Activated effector memory CD4-positive, alpha-beta T cell treated with anti-CD3 and anti-CD28 coated beads, Interleukin-2, amount 50 U/mL, for 16 hours (primary cell): ENCODE measurements at places on chromosomes 6 and 20.

GRCh38 chr20:25668446-25668845, 28.2 kb downstream of the ZNF337 start:
- DNase-seq, result no peak

- DNase-seq, result peak; percentile 45
These were observed 21.4 kb downstream of the SLC12A5 start for GRCh38 chr20:46050444-46050843.

DNA sequence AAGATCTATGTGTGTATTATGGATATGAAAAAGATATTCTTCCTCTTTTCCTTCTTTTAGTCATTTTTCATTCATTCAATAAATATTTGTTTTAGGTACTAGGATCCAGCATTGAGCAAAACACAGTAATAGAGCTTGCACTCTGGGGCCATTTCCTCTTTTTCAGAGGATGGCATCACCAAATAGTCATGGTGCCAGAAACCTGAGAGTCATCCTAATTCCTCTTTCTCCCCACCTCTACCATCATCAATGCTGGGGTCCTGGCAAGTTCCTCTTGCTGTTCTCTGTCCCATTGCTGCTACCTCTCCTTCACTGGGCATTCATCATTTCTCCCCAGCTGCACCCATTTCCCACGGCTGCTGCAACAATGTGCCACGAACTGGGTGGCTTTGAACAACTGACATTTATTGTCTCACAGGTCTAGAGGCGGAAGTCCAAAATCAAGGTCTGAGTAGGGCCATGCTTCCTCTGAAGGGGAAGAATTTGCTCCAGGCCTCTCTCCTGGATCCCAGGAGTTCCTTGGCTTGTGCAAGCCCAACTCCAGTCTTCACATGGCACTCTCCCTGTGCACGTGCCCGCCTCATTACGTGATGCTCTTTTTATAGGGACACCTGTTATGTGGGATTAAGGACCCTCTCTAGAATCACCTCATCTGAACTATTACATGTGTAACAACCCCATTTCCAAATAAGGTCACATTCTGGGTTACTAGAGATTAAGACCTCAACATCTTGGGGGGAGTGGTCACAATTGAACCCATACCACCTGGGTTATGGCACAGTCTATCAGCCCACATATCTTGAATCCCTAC, 9.5 kb upstream of the IGF2R start:
- no peak for DNase-seq

- DNase-seq, result no peak
These were observed 479.8 kb upstream of the IMPG1 start for GRCh38 chr6:76552268-76552667.

DNA sequence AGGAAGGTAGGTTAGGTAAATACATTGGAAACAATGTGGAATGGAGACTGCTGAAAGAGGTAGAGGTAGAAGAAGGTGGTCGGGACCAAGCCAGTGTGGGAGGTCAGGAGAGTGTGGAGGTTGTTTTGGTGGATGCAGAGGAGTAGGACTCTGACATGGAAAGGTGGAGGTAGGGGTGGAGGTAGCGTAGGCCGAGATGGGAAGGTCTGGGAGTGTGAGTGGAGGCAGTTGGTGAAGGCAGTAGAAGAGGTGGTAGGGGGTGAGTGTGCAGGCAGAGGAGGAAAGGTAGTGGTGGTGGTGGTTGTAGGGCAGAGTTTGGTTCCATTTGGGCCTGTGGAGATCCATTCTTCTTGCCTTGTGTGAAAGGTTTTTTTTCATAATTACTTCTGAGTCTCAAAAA, 599.6 kb upstream of the FLRT3 start:
- no peak for DNase-seq

- DNase-seq, result no peak
These were observed 53.3 kb downstream of the ISM1 start for GRCh38 chr20:13274275-13274861.

DNA sequence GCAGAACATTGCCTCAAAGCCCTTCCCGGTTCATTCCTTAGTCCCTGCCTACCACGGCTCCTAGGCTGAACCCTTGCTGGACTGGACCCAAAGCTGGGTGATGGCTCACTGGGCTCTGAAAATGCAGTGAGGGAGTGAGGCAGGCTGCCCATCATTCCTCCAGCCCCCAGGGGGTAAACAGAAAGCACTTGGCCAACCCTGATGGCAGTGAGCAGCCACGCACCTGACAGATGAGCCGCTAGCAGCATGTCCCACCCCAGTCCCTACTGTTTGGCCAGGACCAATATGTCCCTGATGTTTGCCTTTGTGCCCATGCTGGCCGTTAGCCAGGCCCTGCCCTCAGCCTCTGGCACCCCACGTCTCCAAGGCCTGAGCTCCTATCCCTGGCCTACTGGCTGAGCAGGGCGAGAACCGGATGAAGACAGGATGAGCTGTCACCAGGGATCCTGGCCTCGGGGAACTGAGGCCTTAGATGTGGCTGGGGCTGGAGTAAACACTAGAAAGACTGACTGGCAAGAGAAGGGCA, 19.4 kb upstream of the BAK1 start:
- no peak for DNase-seq

DNA sequence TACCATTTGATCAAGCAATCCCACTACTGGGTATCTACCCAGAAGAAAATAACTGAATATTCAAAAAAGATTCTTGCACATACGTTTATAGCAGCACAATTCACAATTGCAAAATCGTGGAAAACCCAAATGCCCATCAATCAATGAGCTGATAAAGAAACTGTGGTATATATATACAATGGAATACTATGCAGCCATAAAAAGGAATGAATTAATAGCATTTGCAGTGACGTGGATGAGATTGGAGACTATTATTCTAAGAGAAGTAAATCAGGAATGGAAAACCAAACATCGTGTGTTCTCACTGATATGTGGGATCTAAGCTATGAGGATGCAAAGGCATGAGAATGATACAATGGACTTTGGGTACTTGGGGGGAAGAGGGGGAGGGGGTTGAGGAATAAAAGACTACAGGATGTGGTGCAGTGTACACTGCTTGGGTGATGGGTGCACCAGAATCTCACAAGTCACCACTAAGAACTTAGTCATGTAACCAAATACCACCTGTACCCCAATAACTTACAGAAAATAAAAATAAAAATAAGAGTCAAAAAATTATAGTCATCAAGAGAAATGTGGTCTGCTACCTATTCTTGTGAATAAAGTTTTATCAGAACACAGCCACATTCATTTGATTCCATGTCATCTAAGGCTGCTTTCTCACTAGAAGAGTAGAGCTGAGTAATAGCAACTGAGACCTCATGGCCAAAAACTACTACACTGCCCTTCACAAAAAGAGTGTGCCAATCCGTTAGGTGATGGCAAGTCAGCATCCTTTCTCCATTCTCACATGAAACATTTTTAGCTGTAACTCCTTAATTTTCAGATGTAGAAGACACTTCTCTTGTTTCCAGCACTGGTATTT, 8.7 kb upstream of the HUS1B start:
- no peak for DNase-seq

GRCh38 chr6:20978151-20978614, 443.9 kb downstream of the CDKAL1 start:
- no peak for DNase-seq

GRCh38 chr6:138266095-138266494, 47.8 kb upstream of the PBOV1 start:
- no peak for DNase-seq

DNA sequence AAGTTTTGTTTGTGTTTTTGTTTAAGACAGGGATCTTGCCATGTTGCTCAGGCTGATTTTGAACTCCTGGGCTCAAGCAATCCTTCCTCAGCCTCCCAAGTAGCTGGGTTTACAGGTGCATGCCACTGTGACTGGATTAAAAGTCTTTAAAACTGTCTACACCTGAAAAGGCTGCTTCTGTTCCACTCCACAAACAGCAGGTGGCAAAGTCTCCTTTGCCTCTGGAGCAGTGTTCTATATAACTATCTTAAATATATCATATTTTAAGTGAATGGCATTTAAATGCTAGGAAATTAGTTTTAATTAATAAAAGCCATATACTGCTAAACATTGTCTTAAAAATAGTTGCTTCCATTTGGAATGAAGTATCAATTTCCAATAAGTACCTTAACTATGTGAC, 89.2 kb upstream of the BCLAF1 start:
- no peak for DNase-seq

GRCh38 chr20:62330576-62331317, 27.9 kb downstream of the ADRM1 start:
- DNase-seq, result no peak

- no peak for DNase-seq
These were observed 12.1 kb upstream of the CTCFL start for GRCh38 chr20:57536771-57537724.

DNA sequence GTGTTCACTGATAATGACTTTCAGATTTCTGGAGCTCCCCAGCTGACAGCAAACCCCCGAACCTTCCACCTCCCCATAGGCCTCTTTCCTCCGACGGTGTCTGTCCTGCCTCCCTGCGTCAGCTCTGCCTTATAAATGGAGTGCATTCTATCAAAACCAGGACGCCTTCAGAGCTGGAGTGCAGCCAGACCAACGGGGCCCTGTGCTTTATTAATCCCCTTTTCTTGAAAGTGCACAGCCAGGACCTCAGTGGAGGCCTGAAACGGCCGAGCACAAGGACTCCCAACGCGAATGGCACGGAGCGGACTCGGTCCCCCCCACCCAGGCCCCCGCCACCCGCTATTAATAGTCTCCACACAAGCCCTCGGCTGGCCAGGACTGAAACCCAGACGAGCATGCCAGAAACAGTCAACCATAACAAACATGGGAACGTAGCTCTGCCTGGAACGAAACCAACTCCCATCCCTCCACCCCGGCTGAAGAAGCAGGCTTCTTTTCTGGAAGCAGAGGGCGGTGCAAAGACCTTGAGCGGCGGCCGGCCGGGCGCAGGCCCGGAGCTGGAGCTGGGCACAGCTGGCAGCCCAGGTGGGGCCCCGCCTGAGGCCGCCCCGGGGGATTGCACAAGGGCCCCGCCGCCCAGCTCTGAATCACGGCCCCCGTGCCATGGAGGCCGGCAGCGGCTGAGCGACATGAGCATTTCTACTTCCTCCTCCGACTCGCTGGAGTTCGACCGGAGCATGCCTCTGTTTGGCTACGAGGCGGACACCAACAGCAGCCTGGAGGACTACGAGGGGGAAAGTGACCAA, 42.3 kb upstream of the NAA20 start:
- DNase-seq, result no peak

- no peak for DNase-seq
These were observed 45.1 kb downstream of the PTK7 start for GRCh38 chr6:43120944-43121913.

GRCh38 chr20:42493001-42493400, 696.7 kb downstream of the PTPRT start:
- no peak for DNase-seq

DNA sequence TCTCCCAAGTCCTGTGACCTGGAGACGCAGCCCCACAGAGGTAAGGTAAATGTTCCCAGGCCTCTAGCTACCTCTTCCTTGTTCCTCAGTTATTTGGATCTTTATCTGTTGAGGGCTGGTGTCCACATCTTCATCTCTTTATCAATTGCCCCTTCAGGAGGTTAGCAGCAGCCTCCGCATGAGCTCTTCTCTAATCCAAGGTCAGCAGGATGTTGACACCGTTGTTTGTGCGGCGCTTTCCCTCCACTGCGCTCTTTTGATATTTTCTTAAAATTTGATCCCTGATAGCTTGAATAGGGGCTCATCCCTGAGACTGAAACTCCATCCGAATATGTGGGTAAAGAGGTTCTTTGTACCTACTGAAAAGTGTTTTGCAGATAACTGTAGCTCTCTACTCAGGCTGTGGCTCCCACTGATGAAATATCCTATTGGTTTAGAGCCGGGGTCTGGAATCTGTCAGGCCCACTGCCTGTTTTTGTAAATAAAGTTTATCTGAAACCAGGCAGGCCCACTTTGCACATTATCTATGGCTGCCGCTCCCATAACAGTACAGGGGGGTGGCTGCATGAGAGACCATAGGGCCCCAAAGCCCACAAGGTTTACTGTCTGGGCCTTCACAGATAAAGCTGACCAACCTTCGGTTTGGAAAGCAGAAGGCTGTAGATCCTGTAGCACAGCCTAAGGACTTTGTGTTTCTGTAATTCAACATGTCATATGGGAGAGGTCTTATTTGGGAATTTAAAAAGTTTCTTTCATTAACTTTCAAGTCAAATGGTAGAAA, 362.6 kb downstream of the QKI start:
- DNase-seq, result no peak
